ENCODE measurements at places on chromosomes 6 and 20. TPM values are rescaled to one million over a fixed set of nuclear protein-coding genes. Genes with fewer than 3 reads are reported as not detected.

Gene MCHR2
- not detected for total RNA-seq

Gene SLC22A7
- total RNA-seq = not detected

GRCh38 chr6:1416191-1416760, 26.9 kb downstream of the FOXF2 start:
- DNase-seq = no peak

DNA sequence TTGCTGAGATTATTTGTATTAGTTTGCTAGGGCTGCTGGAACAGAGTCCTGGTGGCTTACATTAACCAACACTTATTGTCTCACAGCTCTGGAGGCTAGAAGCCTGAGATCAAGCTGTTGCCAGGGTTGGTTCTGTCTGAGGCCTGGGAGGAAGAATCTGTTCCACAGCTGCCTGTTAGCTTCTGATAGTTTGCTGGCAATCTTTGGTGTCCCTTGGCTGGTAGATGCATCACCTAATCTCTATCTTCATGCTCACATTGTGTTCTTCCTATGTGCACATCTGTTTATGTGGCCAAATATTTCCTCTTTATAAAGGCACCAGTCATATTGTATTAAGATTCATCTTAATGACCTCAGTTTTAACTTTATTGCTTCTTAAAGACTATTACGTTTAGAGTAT, 19.5 kb downstream of the SF3B5 start:
- DNase-seq = no peak

- no peak for DNase-seq
Measured at GRCh38 chr6:111258615-111259088, 171.3 kb downstream of the SLC16A10 start.

GRCh38 chr6:47238456-47238995, 71.2 kb downstream of the TNFRSF21 start:
- DNase-seq = no peak

- DNase-seq = peak; percentile 26
Measured at GRCh38 chr6:55014321-55015088, 159.8 kb upstream of the HCRTR2 start.

All from HT1080 (cell line).